ENCODE measurements at places on chromosomes 6 and 20.

DNA sequence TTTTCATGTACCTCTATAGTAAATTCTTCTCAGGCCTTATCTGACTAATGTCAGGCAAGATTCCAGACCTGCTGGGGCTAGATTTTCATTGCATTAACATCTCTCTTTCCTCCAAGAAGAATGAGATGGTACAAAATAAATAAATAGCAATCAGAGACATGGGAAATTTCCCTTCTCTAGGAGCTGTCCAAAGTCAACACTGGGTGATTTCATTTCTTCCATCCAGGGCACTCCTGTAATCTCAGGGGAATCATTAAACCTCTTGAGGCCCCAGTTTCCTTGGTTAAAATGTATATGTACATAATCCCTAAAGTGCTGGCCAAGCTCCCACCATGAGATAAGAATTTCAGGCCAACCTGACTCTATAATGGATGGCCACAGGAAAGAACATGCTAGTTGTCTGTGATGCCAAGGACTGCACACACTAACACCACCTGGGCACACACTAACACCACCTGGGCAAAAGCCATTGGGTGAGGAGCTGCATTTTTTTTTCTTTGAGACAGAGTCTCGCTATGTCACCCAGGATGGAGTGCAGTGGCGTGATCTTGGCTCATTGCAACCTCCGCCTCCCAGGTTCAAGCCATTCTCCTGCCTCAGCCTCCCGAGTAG, 912 bp downstream of the IL17F start:
- no peak for DNase-seq

DNA sequence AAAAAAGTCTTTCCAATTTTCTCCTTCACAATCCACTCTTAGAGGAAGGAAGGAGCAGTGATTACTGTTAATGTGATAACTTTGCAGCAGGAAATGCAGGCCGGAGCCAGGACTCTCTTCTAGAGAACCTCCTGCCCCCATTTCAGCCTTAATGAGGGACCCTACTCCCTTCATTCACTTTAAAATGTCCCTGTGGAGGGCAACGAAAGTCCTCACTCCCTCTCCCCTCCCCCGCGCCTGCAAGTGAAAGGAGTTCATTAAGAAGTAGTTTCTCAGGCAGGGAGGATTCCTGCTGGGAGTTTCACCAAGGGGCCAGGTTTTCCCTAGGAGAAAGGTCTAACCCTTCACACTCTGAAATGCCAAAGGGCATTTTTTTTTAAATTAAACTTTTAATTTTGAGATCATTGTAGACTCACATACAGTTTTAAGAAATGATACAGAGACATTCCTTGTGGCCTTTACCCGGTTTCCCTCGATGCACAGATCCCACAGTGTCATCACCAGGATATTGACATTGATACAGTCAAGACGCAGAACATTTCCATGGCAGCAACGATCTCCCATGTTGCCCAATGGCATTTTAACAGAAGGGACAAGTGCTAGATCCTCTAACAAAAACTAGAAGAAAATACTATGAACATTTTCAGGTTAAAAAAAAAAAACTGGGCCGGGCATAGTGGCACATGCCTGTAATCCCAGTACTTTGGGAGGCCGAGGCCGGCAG, 6.8 kb upstream of the COMMD7 start:
- no peak for DNase-seq

DNA sequence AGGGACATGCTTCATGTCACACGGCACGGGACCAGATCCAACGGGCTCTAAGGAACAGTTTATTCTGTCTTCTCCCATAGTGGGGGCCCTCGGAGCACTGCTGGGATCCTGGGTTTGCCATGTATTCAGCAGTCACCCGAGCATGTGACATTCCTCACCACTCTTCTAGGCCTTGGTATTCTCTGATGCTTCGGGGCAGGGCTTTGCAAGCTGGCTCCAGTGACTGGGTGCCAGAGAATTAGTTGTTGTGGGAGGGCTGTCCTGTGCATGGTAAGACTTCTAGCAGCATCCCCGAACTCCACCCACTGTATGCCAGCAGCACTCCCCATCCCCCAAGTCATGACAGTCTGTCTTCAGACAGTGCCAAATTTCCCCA, 5.4 kb downstream of the CCN5 start:
- DNase-seq = no peak

DNA sequence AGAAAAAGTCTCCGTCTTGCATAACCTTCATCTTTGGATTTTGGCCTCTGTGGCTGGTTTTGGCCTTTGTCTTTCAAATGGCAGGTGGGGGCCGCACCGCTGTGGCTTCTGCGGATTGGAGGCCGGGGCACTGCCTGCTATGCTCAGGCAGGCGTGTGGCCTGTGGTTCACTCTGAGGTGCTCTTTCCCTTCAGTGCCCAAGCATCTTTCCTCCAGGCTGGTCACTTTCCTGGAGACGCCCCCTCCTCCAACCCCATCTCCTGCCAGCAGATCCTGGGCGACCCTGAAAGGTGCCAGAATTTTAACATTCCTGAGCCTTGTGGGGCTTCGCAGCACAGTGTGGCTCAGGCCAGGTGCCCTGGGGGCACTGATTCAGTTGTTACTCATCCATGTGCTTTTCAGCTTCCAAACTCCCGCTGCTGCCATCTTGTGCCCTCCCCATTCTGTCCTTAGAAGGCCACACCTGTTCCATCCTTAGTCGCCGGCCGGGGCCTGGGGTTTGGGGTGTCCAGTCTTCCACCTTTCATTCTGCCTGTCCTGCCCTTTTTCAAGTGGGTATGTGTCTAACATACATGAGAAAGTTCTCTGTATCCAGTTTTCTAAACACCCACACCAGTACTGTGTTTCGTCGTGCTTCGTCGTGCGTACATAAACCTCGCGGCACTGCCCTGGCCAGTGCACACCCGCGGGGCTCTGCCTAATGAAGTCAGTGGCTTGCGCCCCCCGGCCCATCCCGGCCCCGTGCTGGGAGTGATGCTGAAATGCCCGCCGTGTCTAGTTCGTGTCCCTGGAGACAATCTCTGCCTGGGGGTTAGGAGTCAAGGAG, 12.1 kb downstream of the SS18L1 start:
- no peak for DNase-seq

- DNase-seq = no peak
Measured at GRCh38 chr6:15524861-15525401, 137.9 kb downstream of the DTNBP1 start.

DNA sequence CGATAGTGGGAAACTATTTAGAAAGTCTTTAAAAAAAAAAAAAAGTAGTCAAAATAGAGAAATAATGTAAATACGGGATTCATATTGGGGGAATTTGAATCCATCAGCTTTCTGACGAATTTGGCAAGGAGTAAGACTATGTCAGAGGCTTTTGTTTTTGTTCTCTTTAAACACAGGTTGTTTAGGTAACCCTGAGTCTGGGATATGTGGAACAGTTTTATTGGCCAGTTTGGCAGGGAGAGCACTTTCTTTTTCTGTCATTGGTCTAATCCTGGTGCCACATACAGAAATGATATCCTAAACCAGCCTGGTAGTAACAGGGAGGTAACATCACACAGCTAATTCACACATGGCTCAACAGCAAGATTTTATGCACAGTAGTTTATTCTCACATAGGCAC, 27.7 kb downstream of the HAO1 start:
- no peak for DNase-seq

- DNase-seq = no peak
Measured at GRCh38 chr20:19786311-19786710, 28.3 kb downstream of the RIN2 start.

DNA sequence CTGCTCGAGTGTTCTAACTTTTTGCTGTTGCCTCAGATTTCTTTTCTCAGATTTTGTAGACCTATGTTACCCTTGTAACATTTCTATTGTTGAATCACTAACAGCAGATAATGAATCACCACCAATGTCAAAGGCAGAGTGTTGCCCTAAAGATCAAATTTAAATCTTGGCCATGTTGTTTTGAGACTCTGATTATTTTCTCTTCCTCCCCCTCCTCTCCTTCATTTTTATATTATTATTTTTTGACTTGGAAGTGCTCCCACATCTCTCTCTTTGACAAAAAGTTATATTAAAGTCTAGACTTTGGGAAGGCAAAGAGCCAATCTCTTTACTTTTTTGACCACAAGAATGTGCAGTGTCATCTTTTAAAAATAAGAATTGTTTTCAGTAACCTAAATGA, 422.7 kb downstream of the NKAIN2 start:
- no peak for DNase-seq

GRCh38 chr20:63478346-63479302, 6.2 kb upstream of the KCNQ2 start:
- no peak for DNase-seq

GRCh38 chr6:168906391-168906790, 347.3 kb downstream of the THBS2 start:
- no peak for DNase-seq

GRCh38 chr6:106214531-106214930, 111.0 kb downstream of the ATG5 start:
- DNase-seq = no peak

DNA sequence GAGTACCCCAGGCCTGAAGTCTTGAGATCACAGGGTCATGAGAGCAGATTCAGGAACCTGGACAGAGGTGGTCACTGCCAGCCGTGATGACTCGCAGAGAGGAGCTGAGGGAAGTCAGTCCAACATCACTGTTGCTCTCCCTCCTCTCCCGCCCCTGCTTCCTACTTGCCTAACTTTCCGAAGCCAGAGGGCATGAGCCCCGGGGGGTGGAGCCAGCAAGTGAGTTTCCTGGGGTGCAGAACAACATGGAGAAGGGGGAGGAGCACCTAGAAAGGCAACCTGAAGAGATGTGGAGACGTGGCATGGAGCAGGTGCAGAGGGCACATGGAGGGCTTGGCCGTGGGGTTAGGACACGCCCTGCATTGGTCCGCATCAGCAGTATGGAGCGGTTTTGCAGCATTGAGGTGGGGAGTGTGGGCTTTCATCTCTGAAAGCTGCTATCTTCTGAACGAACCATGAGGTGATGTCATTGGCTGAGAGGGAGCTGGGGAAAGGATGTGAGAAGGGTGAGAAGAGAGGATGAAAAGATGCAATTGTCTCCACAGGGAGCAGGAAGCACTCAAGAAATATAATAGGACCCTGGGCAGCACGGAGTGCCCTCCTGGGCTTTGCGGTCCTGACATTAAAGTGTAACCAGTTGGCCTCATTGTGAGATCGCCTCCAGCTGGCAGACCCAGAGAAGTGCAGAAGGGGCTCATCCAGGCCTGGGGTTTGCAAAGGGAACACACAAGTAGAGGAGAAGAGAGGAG, 25.0 kb downstream of the GDAP1L1 start:
- no peak for DNase-seq

DNA sequence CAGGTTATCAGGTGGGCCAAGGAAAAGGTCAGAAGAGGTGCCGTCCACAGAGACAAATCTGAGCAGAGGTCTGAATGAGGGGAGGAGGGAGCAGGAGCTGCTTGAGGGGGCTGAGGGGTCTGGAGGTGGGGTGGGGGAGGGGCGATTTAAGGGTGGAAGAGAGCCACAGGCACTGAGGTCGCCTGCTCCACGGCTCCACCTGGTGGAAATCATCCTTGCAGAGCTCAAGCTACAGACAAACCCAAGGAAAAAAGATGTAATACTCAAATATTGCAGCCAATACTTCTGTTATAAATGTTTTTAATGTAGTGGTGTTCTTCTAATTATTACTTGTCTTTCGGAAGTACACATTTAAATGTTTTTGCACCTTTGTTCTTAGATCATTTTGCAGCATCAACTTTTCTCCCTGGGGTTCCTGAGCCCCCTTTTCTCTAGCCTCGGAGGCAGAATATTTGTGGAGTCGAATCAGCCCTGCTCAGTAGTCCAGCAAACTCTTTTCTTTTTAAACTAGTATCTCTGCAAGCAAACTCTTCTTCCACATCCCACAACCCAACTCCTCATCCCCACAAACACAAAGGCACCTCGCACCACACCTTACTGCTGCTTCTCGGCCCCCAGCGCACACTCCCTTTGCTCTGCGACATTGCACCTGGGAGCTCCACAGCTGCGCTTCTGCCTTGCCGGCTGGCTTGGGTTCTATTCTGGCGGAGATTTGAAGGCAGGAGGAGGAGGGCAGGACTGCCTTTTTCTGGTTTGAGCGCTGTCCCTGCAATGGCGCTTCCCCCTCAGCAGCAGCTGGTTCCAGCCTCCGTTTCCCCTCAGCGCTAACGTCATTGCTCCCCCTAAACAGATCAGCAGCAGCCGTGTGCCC, 51.0 kb upstream of the TFAP2A start:
- DNase-seq = peak; percentile 42

DNA sequence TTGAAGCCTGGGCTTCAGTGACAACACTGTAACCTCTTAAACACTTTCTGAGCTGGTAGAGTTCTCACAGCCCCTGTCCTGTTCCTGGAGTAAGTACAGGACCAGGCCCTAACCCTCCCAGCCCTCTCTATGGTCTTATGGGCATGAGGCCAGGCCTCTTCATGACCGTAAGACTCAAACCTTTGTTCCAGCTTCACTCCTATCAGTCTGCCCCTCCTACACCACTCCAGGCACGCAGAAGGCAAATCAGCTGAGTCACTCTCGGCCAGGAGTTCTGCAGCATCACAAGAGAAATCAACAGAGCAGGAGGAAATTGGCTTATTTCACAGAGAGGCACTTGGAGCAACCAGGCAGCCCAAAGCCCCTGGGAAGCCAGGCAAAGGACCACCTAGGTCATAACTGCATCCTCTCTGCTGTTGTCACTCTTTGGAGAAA, 25.3 kb upstream of the CHD6 start:
- DNase-seq = no peak

GRCh38 chr6:115514656-115515055, 546.0 kb downstream of the FRK start:
- peak; percentile 36 for DNase-seq
